ENCODE measurements at places on chromosomes 11 and 22. TPM values are rescaled to one million over a fixed set of nuclear protein-coding genes. Genes with fewer than 3 reads are reported as not detected.

- peaks cover 41% of the 10 kb centered on the region for H3K4me1 ChIP-seq
- no peak overlapping the region for H3K4me3 ChIP-seq
- DNase-seq, result no peak
- H3K36me3 ChIP-seq, result no peaks in the 10 kb centered on the region
Measured at GRCh38 chr11:8814923-8815240, 96.1 kb upstream of the AKIP1 start.

GRCh38 chr11:8262552-8263108 lies 1.0 kb downstream of the LMO1 start:
- H3K27me3 ChIP-seq, result no peaks in the 10 kb centered on the region
- H3K36me3 ChIP-seq, result no peaks in the 10 kb centered on the region
- H3K4me3 ChIP-seq, result no peak overlapping the region

- no peaks in the 10 kb centered on the region for H3K27me3 ChIP-seq
- no peaks in the 10 kb centered on the region for H3K4me1 ChIP-seq
- DNase-seq, result no peak
- H3K36me3 ChIP-seq, result no peaks in the 10 kb centered on the region
Measured at GRCh38 chr11:86623736-86624135, 48.7 kb downstream of the ME3 start.

- H3K27ac ChIP-seq, result no peak overlapping the region
- H3K4me3 ChIP-seq, result no peak overlapping the region
- H3K4me1 ChIP-seq, result no peaks in the 10 kb centered on the region
- H3K36me3 ChIP-seq, result no peaks in the 10 kb centered on the region
- DNase-seq, result no peak
- peaks cover 3% of the 10 kb centered on the region for H3K27me3 ChIP-seq
Measured at GRCh38 chr22:36954251-36955014, 41.0 kb downstream of the CSF2RB start.

DNA sequence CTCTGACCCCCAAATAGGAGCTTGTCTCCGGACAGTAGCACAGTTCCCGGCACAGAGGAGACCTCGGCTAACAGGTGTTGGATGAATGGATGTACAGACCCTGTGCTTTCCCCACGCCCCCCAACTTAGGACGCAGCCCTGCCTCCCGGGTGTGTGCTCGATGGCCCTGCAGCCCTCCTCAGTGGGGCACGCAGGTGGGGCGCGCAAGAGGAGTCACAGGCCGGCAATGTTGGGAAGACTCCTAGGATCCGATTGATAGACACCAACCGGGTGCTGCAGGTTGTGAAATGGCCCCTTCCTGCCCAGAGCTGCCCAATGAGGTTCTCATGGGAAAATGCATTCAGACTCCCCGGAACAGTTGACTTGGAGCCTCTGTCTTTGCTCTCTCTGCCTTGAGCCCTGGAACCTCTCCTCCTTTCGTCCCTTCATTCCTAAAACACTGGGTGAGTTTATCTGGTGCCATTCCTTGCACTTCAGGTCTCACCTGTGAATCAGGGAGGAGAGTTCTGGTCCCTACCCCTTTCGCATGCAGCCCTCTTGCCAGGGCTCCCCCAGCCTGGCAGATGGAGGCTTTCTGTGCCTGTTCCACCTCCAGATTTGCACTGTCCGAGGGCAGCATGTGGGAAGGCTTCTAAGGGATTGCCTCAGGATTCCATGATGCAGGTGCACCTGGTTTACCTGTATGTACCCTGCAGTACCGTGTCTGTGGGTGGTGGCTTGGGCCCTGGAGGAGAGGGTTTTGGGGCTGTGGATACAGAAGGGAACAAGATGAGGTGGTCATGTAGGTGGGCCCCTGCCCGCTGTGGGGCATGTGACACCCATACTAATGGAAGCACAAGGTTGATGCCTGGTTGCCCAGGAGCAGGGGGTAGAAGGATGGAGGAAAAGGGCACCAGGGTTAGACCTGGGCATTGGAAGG lies 1.2 kb downstream of the MICALL1 start:
- peak overlapping the region; percentile 81 for H3K4me3 ChIP-seq
- no peaks in the 10 kb centered on the region for H3K27me3 ChIP-seq
- peak; percentile 56 for DNase-seq
- peaks cover 41% of the 10 kb centered on the region for H3K4me1 ChIP-seq

DNA sequence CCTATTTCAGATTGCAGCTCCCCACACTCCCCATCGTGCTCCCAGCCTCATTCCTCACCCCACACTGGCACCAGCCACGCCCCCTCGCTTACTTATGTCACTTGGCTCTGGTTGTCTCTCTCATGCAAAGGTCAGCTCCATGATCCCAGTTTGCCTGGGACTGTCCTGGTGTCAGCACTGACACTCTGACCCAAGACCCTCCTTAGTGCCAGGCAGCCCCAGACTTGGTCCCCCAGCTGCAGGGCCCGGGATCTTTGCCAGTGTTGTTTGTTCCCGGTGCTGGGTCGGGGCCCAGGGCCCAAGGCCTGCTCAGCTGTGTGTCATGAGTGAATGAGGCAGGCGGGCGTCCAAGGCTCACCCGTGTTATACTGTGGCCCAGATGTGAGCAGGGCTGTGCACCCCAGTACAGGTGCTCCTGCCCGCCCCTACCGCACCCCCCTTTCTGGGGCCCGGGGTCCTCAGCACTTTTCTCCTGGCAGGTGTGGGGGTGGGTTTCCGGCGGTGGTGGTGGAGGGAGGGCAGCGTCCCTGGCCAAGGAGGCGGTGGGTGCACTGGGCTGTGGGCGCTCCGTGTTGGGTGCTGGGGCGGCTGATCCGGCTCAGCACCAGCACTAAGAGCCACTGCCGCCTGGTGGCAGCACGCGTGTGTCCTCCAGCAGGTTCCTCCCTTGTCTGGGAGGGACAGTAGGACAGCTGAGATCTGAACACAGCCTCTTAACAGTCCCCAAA lies 19.5 kb downstream of the IL17REL start:
- no peak overlapping the region for H3K4me3 ChIP-seq
- H3K27ac ChIP-seq, result no peak overlapping the region
- DNase-seq, result peak; percentile 52
- H3K4me1 ChIP-seq, result no peaks in the 10 kb centered on the region
- peaks cover 37% of the 10 kb centered on the region for H3K27me3 ChIP-seq
- H3K36me3 ChIP-seq, result no peaks in the 10 kb centered on the region

DNA sequence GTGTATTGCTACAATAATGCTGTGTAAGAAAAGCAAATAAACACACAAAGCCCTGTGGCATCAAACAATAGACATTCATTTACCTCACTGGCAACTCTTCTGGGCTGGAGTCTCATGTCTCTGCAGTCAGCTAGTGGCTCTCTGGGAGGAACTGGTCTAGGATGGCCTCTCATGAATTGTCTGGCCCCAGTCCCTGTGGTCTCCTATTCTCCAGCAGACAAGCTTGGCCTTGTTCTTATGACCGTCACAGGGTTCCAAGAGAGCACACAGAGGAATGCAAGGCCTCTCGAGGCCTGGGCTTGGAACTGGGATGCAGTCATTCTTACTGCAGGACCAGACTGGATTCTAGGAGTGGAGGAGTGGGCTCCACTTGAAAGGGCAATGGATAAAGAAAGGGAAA lies 141.2 kb upstream of the NTM start:
- DNase-seq, result no peak
- peaks cover 47% of the 10 kb centered on the region for H3K27me3 ChIP-seq
- H3K36me3 ChIP-seq, result no peaks in the 10 kb centered on the region
- no peak overlapping the region for H3K27ac ChIP-seq
- H3K4me1 ChIP-seq, result no peaks in the 10 kb centered on the region

- no peak overlapping the region for H3K27ac ChIP-seq
- no peaks in the 10 kb centered on the region for H3K36me3 ChIP-seq
- no peak overlapping the region for H3K4me3 ChIP-seq
- no peak for DNase-seq
- no peaks in the 10 kb centered on the region for H3K4me1 ChIP-seq
Measured at GRCh38 chr22:44112191-44112590, 68.5 kb upstream of the PARVG start.

DNA sequence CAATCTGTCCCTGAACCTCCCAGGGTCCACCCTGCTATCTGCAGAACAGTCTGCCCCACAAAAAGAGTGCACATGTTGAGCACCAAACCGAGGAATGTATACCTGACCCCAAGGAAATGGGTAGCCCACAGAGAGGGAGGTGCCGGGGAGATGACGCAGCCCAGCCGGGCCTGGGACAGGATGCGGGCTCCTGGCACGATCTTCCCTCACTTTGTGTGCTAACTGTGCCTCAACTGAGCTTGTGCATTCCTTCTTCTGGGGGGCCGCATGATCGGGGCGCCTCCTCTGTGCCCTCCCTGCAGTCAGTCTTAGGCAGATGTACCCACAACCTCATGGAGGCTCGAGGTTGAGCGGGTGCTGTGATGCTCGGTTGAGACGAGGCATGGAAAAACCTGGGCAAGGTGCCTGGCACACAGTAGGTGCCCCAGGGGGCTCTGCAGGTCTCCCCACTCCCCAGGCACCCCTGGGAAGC lies 2.4 kb downstream of the GAS2L1 start:
- H3K4me3 ChIP-seq, result no peak overlapping the region
- DNase-seq, result no peak
- H3K4me1 ChIP-seq, result peaks cover 28% of the 10 kb centered on the region
- no peak overlapping the region for H3K27ac ChIP-seq
- no peaks in the 10 kb centered on the region for H3K36me3 ChIP-seq

GRCh38 chr11:97502201-97502600 lies 1112.4 kb downstream of the JRKL start:
- no peak for DNase-seq
- no peaks in the 10 kb centered on the region for H3K27me3 ChIP-seq
- H3K36me3 ChIP-seq, result no peaks in the 10 kb centered on the region

GRCh38 chr22:49886346-49887063 lies 31.7 kb downstream of the ALG12 start:
- H3K4me3 ChIP-seq, result no peak overlapping the region
- no peaks in the 10 kb centered on the region for H3K27me3 ChIP-seq
- no peak for DNase-seq
- H3K27ac ChIP-seq, result no peak overlapping the region
- H3K4me1 ChIP-seq, result no peaks in the 10 kb centered on the region
- H3K36me3 ChIP-seq, result peaks cover 31% of the 10 kb centered on the region

DNA sequence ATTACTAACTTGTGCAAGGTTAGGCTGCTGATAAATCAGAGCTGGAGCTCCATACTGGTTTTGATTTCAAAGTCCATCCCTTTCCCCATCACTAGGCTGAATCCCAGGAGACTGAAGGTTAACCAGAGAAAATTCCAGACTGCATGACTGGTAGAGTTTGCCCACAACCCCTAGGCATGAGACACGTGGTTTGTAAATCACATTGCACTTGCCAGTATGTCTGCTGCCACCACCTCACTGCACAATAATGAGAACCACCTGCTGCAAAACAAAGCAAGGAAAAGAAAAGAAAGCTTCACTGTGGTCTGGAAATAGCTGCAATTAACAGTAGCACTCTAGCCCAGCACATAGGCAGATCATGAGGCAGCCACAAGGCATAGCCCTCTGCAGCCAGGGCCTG lies 67.6 kb upstream of the NTM start:
- H3K4me3 ChIP-seq, result no peak overlapping the region
- H3K27me3 ChIP-seq, result peaks cover 44% of the 10 kb centered on the region

DNA sequence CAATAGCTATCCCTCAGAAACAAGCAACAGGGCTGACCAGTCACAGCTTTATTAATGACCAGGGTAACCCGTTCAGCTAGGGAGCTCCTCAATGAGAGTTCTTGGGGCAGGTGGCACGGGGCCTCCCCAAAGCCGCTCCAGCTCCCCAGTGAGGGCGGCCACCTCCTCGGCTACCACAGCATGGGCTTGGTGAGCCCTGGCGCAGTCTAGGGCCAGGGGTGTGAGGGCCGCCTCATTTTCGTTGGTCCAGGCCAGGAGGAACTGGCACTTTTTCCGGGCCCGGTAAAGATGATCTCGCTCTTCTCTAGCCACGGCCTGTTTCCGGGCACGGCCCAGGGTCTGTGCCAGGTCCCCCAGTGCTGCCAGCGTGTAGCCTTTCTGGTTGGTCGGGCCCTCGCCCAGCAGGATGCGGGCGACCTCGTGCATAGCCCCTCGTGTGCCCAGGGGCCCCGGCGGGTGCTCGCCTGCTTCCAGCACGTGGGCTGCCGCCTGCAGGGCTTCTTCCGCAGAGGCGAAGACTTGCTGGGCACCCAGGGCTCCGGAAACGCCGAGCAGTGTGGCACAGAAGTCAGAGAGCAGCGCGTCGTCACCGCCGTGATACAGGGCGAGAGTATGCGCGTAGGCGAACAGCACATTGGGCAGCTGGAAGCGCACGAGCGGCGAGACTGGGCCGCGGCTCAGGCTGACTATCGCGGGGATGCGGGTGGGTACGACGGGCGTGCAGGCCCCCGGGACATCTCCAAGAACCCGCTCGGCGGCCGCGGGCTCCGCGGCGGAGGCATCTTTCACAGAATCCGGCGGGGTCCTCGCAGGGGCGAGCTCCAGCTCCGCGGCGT lies 913 bp downstream of the ZNHIT2 start:
- peak overlapping the region; percentile 86 for H3K27ac ChIP-seq
- H3K4me3 ChIP-seq, result peak overlapping the region; percentile 100
- peaks cover 17% of the 10 kb centered on the region for H3K36me3 ChIP-seq
- no peaks in the 10 kb centered on the region for H3K27me3 ChIP-seq

GRCh38 chr11:84384731-84385130 lies 1098.6 kb upstream of the CCDC90B start:
- DNase-seq, result no peak
- H3K27me3 ChIP-seq, result no peaks in the 10 kb centered on the region
- H3K36me3 ChIP-seq, result no peaks in the 10 kb centered on the region
- H3K27ac ChIP-seq, result no peak overlapping the region
- no peak overlapping the region for H3K4me3 ChIP-seq
- H3K4me1 ChIP-seq, result no peaks in the 10 kb centered on the region

GRCh38 chr22:36048911-36049677 lies 20.5 kb upstream of the RBFOX2 start:
- H3K27me3 ChIP-seq, result no peaks in the 10 kb centered on the region
- no peaks in the 10 kb centered on the region for H3K36me3 ChIP-seq
- no peak overlapping the region for H3K4me3 ChIP-seq
- peaks cover 56% of the 10 kb centered on the region for H3K4me1 ChIP-seq

DNA sequence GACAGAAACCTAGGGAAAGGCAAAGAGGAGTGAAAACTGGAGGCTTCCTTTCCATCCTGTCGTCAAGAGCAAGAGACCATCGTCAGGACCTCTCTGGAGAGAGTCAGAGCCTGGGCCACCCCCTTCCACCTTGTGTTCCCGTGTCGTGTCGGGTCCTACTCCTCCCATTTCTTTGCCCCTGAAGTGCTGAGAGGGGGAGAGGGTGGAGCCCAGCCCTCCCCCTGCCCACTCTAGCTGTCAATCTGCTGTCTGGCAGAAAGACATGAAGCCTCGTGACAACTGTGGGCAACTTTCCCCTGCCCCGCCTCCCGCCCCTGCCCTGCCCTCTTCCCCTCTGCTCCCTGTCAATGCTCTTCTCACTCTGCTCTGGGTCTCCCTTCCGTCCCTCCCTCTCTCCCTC lies 20.6 kb downstream of the ANKK1 start:
- H3K4me1 ChIP-seq, result no peaks in the 10 kb centered on the region
- no peak overlapping the region for H3K27ac ChIP-seq
- no peak for DNase-seq
- H3K4me3 ChIP-seq, result no peak overlapping the region
- no peaks in the 10 kb centered on the region for H3K36me3 ChIP-seq
- H3K27me3 ChIP-seq, result peaks cover 96% of the 10 kb centered on the region

The NAALADL1 gene
- total RNA-seq, result not detected

The CCDC15 gene
- 2.7 TPM for total RNA-seq

The ZNF214 gene
- 0.55 TPM for total RNA-seq

The PHLDA2 gene
- 10.7 TPM for total RNA-seq

The SLC15A3 gene
- 5.5 TPM for total RNA-seq

The MN1 gene
- 9.1 TPM for total RNA-seq

The GAS2L1 gene
- total RNA-seq, result 15.2 TPM

The TRIM48 gene
- total RNA-seq, result not detected

The ZP1 gene
- total RNA-seq, result not detected

The HEPACAM gene
- total RNA-seq, result not detected

The FJX1 gene
- total RNA-seq, result 17.5 TPM
